ENCODE measurements at places on chromosomes 6 and 20. TPM values are rescaled to one million over a fixed set of nuclear protein-coding genes. Genes with fewer than 3 reads are reported as not detected.

Gene OOEP
- total RNA-seq, result not detected

Gene GRM1
- total RNA-seq, result under 0.01 TPM

Gene KCNK16
- total RNA-seq, result not detected

Gene DCDC2
- total RNA-seq, result not detected

Gene RIPOR3
- total RNA-seq, result not detected

Gene SMLR1
- total RNA-seq, result not detected

Gene BTNL2
- total RNA-seq, result not detected

Gene PROCR
- 561 TPM for total RNA-seq

Gene YWHAB
- total RNA-seq, result 135 TPM

Gene ANGPT4
- not detected for total RNA-seq

Gene OTOR
- not detected for total RNA-seq

Gene MUC21
- total RNA-seq, result not detected

All from pulmonary artery endothelial cell (primary cell).